ENCODE measurements at places on chromosomes 13 and 19. TPM values are rescaled to one million over a fixed set of nuclear protein-coding genes. Genes with fewer than 3 reads are reported as not detected.

Gene LRP3
- total RNA-seq = not detected

Gene GTPBP3
- 24.0 TPM for total RNA-seq

Gene INSR
- total RNA-seq = 1.8 TPM

Gene OBI1
- total RNA-seq = 2.6 TPM

Gene GZMM
- total RNA-seq = 46.3 TPM

Gene RB1
- total RNA-seq = 14.9 TPM

Gene KANK3
- total RNA-seq = 0.87 TPM

Gene GIPC3
- 1.1 TPM for total RNA-seq
